Activated naive CD4-positive, alpha-beta T cell treated with anti-CD3 and anti-CD28 coated beads for 36 hours (primary cell): ENCODE measurements at places on chromosomes 5 and 9. TPM values are rescaled to one million over a fixed set of nuclear protein-coding genes. Genes with fewer than 3 reads are reported as not detected.

Gene IQGAP2
- 54.6 TPM for total RNA-seq

Gene PCDHGB1
- not detected for total RNA-seq

Gene IFNA14
- total RNA-seq = not detected

Gene CDO1
- 0.67 TPM for total RNA-seq

Gene SLCO4C1
- total RNA-seq = not detected

Gene ITGA1
- 0.69 TPM for total RNA-seq

Gene ENG
- 11.6 TPM for total RNA-seq

Gene ADAMTS6
- 0.86 TPM for total RNA-seq

Gene SV2C
- not detected for total RNA-seq

Gene PROP1
- not detected for total RNA-seq

Gene FIBCD1
- total RNA-seq = not detected

Gene SPINK13
- not detected for total RNA-seq

Gene ENHO
- 0.19 TPM for total RNA-seq

DNA sequence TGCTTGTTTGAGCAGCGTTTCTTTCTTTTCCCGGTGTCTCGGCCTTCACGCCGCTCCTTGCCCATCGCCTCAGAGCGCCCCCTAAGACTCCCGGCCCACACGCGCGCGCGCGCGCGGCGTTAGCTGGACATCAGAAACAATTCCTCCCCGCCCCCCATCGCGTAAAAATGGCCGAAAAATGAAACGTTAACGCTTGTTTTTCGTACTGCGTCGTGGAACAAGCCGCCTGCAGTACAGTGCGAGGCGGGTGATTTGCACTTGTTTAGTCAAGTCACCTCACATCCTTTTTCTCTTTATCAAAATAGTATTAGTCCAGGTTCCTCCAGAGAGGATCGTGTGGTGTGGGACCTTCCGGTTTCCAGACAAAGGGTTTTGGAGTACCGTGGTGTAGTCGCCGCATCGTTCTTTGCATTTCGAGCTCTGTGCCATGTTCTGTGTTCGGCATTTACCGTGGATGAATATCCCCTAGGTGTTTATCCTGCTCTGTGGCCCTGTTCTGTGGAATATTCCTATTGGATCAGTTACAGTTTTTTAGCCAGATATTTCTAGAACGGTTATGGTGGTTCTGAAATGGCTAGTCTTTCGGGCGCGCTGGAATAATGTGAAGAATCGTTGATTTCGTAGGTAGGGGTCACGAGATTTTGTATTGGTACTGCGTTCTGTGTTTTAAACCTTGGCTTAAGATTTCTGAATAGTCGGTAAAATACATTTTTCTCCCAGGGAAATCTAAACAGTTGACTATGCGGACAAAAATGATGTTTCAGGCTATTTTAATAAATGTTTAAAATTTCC lies 1.0 kb downstream of the MATR3 start:
- H3K4me1 ChIP-seq = peaks cover 45% of the 10 kb centered on the region
- DNase-seq = peak; percentile 60
- peak overlapping the region; percentile 97 for H3K27ac ChIP-seq

- no peaks in the 10 kb centered on the region for H3K27me3 ChIP-seq
- no peak for DNase-seq
- no peaks in the 10 kb centered on the region for H3K4me1 ChIP-seq
Measured at GRCh38 chr5:134246771-134247427, 21.0 kb upstream of the PPP2CA start.

- no peak overlapping the region for H3K4me3 ChIP-seq
- DNase-seq = no peak
- no peaks in the 10 kb centered on the region for H3K36me3 ChIP-seq
Measured at GRCh38 chr9:95740217-95741004, 135.1 kb upstream of the ERCC6L2 start.

- H3K27me3 ChIP-seq = no peaks in the 10 kb centered on the region
- no peak for DNase-seq
- H3K36me3 ChIP-seq = no peaks in the 10 kb centered on the region
- H3K4me1 ChIP-seq = no peaks in the 10 kb centered on the region
- H3K4me3 ChIP-seq = no peak overlapping the region
Measured at GRCh38 chr5:124111886-124112285, 599.9 kb downstream of the CSNK1G3 start.

DNA sequence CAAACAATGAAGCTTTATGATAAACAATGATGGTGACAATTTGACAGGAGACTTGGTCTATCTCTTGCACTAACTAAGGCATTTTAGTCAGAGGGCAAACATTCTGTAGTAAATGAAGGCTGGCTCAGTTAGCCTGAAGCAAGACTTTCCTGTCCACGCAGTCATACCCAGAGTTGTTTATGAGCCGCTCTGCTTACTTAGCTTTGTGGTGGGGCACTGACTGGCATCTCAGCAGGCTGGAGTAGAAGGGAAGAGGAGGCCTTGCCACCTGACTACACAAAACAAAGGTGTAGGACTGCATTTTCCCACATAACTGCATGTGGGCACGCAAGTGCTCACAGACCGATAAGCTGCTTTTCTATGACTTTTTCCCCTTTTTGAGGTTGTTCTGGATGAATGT lies 133.7 kb upstream of the EPB41L4A start:
- DNase-seq = no peak
- no peaks in the 10 kb centered on the region for H3K4me1 ChIP-seq
- H3K4me3 ChIP-seq = no peak overlapping the region
- no peak overlapping the region for H3K27ac ChIP-seq

GRCh38 chr5:66802941-66803340 lies 206.7 kb downstream of the MAST4 start:
- no peaks in the 10 kb centered on the region for H3K4me1 ChIP-seq
- H3K27ac ChIP-seq = no peak overlapping the region
- no peak for DNase-seq
- peaks cover 21% of the 10 kb centered on the region for H3K27me3 ChIP-seq
- H3K36me3 ChIP-seq = no peaks in the 10 kb centered on the region

GRCh38 chr5:174151599-174152181 lies 106.2 kb downstream of the NSG2 start:
- H3K27ac ChIP-seq = no peak overlapping the region
- peaks cover 10% of the 10 kb centered on the region for H3K27me3 ChIP-seq
- H3K4me3 ChIP-seq = no peak overlapping the region
- no peaks in the 10 kb centered on the region for H3K36me3 ChIP-seq

GRCh38 chr5:10827571-10827970 lies 66.5 kb upstream of the DAP start:
- peaks cover 14% of the 10 kb centered on the region for H3K27me3 ChIP-seq
- H3K27ac ChIP-seq = no peak overlapping the region
- no peak overlapping the region for H3K4me3 ChIP-seq

GRCh38 chr9:137277329-137278041 lies at the start of gene TOR4A:
TSS of gene TOR4A (plus strand) at chr9:137277726. CDS start at chr9:137278690, 964 bp downstream.
- DNase-seq = peak; percentile 61
- H3K27ac ChIP-seq = no peak within 1 kb of the TSS
- H3K4me3 ChIP-seq = peak within 1 kb of the TSS; percentile 59
- H3K4me1 ChIP-seq = peaks cover 11% of the 10 kb centered on the region
- H3K36me3 ChIP-seq = no peaks in the 10 kb centered on the region

- H3K4me3 ChIP-seq = no peak overlapping the region
- H3K27ac ChIP-seq = no peak overlapping the region
- no peaks in the 10 kb centered on the region for H3K4me1 ChIP-seq
Measured at GRCh38 chr9:112110094-112110776, 64.9 kb downstream of the SUSD1 start.

DNA sequence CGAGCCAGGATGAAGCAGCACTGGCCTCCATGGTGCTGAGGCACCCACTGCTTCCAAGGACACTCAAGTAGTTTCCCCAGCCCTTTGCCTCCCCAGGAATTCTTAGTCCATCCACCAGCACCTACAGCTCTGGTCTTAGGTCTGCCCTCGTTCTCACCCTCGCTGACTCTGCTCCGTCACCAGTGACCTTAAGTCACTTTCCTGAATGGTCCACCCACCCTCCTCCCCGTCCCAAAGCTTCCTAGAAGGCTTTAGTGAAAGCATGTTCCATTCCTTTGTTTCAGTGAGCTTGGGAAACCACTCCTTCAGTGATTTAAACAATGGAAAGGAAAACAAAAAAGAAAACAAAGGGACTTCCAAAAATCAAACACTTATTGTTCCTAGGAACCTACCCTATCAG lies 54.6 kb upstream of the MAP3K1 start:
- H3K36me3 ChIP-seq = no peaks in the 10 kb centered on the region
- no peaks in the 10 kb centered on the region for H3K4me1 ChIP-seq
- H3K27me3 ChIP-seq = no peaks in the 10 kb centered on the region
- no peak overlapping the region for H3K27ac ChIP-seq
- no peak for DNase-seq

DNA sequence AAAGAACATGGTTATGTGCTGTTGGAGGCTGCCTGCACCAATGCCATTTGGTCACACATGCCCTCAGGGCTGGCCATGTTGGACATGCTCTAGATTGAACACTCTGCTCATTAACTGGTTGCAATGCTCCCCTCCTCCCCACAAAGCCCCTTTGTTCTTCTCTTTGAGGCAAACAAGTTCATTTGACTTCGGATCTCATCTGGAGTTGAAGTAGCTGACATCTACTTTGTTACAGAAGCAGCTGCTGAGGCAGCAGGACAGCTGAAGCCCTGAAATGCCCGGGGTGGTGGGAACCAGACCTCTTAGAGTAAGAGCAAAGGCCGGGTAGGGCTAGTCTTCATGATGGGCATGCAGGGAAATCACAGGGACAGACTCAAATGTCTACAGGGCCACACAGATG lies 123.5 kb downstream of the APBA1 start:
- DNase-seq = no peak
- no peak overlapping the region for H3K4me3 ChIP-seq
- H3K27ac ChIP-seq = no peak overlapping the region

DNA sequence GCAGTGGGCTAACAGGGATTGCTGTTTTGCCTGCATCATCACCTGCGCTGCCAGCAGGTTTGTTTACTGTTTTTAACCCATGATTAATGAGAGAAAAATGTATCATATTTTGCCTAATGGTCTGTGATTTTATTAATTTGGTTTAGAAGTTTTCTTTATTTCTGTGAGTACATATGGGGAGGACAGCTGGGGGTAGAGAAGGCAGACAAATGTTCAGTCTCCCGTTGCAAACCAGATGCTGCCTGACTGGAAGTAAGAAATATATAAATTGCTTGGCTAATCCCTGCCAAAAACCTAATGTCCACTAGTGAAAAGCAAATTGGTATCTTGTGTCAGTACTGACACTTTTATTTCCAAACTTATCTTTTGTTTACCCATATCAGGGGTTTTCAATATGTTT lies 1766.1 kb upstream of the C9orf72 start:
- no peak overlapping the region for H3K27ac ChIP-seq
- H3K36me3 ChIP-seq = no peaks in the 10 kb centered on the region
- H3K4me1 ChIP-seq = no peaks in the 10 kb centered on the region
- DNase-seq = no peak
- H3K4me3 ChIP-seq = no peak overlapping the region
- no peaks in the 10 kb centered on the region for H3K27me3 ChIP-seq

GRCh38 chr9:132505991-132506655 lies 76.3 kb upstream of the BARHL1 start:
- peaks cover 2% of the 10 kb centered on the region for H3K4me1 ChIP-seq
- DNase-seq = no peak
- peaks cover 7% of the 10 kb centered on the region for H3K27me3 ChIP-seq
- no peaks in the 10 kb centered on the region for H3K36me3 ChIP-seq

DNA sequence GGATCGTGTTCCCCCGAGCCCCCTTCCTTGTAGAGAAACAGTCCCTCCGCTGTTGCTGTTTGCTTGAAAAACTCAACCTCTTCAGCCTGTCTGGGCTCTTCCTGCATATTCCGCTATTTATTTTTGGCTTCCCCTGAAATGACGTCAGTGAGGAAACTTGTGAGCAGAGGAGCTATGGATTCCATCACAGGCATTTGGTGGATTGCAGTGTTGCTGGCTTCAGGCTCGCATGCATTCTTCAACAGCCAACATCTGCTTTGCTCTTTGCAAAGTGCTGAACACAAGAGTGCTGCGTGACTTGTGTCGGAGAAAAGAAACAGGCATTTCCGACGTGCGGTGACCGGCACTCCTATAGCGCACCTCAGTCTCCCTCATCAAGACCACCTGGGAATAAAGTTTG lies 232.7 kb downstream of the RFK start:
- DNase-seq = no peak
- no peak overlapping the region for H3K4me3 ChIP-seq

DNA sequence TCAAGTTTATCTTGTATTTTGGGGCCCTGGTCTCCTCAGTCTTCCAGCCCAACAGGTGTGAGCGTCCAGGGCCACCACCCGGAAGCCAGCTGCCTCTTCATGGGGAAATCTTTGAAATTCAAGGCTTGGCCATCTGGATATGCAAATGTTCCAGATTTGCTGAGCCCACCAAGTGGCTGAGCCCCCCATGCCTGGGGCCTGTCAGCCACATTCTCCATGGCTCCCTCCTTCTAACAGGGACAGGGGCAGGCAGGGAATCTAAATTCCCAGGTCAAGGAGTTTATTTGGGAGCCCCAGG lies 14.2 kb upstream of the CXXC5 start:
- peaks cover 1% of the 10 kb centered on the region for H3K36me3 ChIP-seq
- H3K27ac ChIP-seq = no peak overlapping the region
- no peak overlapping the region for H3K4me3 ChIP-seq
- no peaks in the 10 kb centered on the region for H3K27me3 ChIP-seq
- no peak for DNase-seq
- peaks cover 28% of the 10 kb centered on the region for H3K4me1 ChIP-seq

DNA sequence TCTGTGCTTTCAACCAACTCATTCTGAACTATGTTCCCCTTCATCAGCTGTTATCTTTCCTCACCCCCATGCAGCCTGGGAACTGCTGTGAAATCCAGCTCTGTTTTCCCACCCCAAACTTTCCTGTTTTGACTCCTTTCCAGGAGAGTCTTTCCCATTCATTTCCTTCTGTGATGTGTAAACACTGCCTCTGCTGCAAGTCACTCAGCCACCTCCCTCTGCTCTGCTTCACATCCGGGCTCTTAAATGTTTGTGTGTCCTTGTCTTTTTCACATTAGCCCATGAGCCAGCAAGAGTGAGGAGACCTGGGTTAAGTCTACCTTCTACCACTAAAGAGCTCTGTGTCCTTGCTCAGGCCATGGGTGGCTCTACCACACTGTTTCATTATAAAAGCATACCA lies 137.5 kb downstream of the ICE1 start:
- no peaks in the 10 kb centered on the region for H3K4me1 ChIP-seq
- no peak for DNase-seq
- H3K27me3 ChIP-seq = peaks cover 24% of the 10 kb centered on the region
- H3K4me3 ChIP-seq = no peak overlapping the region
- H3K36me3 ChIP-seq = no peaks in the 10 kb centered on the region
- no peak overlapping the region for H3K27ac ChIP-seq
